ENCODE measurements at places on chromosomes 5 and 9.
A peak's percentile ranks its signal among the peaks of the same experiment; 100 is the strongest.

GRCh38 chr5:31131381-31131891 is 62.0 kb upstream of the CDH6 start:
- no peak for DNase-seq

DNA sequence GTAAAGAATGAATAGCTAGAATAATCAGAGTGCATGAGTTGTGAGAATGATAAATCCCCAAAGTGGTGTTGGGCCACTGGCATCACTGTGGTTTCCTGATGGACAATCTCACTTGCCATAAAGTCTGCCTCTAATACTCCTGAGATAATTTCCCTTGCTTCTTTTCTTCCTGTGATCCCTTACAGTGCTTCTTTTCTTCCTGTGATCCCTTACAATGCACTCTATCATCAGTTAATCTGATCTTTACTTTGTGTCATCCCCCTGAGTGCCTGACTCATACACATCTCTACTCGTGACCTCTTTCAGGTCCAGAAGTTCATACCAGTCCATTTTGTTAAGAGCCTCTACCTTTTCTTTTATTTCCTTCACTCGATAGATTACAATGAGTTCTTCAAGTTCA is 418.3 kb downstream of the HCN1 start:
- DNase-seq = no peak

DNA sequence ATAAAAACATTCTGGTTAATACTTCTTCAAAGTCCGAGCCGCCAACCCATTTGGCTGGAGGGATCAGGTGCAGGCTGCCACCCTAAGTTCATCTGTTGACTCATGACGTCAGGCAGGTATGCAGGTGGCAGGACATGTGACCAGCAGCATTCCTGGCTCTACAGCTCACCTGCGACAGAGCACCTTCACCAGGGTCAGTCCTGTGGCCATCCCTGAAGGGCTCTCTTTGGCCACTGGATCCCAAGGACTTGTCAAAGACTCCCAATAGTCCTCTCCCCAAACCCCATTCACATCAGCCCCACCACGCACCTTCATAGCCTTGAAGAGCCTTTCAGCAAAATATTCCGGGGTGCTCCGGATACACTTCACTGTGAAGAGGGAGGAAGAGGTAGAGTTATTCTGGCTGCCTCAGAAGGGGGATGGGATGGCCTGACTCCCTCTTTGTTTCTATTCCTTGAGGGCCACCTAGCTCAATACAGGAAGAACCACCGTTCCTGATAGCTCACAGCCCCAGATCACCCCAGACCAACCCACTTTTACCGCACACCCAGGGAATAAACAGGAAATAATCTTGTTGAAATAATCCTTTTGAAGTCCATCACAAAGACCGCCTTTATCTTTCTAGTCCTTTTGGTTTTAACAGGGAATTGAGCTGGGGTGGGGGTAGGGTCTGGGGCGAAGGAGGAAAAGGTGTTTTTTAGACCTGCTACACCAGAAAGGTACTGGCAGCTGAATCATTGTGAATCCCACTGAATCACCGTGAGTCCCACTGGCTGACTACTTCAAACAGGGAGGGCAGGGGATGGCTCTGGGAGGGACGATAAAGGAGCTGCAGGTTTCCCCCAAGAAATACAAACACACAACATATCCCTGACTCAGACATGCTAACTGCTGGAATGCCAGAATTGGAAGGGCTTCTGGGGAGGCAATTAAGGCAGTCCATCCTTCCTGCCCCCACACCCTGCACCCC is 26.4 kb downstream of the ANXA6 start:
- DNase-seq = no peak

GRCh38 chr5:176636426-176636825 is 6.0 kb downstream of the EIF4E1B start:
- no peak for DNase-seq

DNA sequence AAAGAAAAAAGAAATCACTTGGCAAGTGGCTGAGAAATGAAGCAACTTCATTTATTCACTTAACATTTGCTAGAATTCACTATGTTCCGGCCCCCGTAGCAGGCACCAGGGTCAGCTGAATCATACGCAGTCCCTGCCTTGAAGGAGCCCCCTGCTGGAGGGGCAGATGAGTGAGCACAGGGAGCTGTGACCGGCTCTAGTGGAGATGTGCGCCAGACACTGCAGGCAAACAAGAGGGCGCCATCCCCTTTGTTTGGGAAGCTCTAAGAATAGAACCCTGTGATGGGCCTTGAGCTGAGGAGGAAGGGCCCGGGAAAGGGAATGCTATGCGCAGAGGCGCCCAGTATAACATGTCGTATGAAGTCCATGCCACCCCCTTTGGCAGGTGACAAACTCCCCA is 20.2 kb upstream of the RPL26L1 start:
- no peak for DNase-seq

- no peak for DNase-seq
Observed at GRCh38 chr9:133584559-133585476, 24.4 kb downstream of the FAM163B start.

- DNase-seq = no peak
Observed at GRCh38 chr9:104769655-104770054, 5.7 kb downstream of the NIPSNAP3B start.

- no peak for DNase-seq
Observed at GRCh38 chr9:97749928-97750327, 52.8 kb upstream of the XPA start.

DNA sequence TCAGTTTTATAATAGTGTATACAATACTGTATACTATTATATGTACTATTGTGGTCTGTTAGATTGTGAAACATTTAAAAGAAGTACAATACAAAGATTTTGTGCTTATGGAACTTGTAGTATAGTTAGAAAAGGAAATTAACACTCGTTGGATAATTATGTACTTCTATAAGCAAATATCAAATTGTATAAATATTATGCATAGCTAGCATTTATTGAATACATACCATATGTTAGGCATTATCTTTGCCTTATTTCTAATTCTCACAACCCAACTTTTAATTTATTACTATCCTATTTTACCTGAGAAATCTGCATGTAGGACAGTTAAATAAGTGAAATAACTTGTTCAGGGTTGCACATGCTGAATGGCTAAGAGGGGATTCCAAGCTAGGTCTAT is 37.5 kb downstream of the RAB3C start:
- DNase-seq = no peak

GRCh38 chr5:172603251-172603806 is 37.7 kb upstream of the NEURL1B start:
- DNase-seq = no peak

- no peak for DNase-seq
Observed at GRCh38 chr9:27457445-27457844, 66.6 kb upstream of the IFNK start.

DNA sequence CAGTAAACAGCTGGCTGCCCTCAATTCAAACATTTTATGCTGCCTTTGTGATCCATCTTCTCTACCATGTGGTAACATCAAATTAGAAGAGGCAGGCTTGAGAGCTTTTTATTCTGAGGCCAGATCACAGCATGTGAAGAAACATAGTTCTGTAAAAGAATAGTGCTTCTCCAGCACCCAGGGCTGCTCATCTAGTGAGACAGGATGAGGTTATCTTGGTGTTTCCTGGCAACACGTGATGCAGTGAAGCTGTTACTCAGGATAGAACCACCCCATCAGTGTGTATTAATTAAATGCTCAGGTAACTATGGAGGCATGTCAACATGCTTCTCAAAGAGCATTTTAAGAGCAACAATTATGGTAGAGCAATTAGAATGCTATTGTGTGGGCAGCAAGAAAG is 400.5 kb upstream of the ACO1 start:
- no peak for DNase-seq

DNA sequence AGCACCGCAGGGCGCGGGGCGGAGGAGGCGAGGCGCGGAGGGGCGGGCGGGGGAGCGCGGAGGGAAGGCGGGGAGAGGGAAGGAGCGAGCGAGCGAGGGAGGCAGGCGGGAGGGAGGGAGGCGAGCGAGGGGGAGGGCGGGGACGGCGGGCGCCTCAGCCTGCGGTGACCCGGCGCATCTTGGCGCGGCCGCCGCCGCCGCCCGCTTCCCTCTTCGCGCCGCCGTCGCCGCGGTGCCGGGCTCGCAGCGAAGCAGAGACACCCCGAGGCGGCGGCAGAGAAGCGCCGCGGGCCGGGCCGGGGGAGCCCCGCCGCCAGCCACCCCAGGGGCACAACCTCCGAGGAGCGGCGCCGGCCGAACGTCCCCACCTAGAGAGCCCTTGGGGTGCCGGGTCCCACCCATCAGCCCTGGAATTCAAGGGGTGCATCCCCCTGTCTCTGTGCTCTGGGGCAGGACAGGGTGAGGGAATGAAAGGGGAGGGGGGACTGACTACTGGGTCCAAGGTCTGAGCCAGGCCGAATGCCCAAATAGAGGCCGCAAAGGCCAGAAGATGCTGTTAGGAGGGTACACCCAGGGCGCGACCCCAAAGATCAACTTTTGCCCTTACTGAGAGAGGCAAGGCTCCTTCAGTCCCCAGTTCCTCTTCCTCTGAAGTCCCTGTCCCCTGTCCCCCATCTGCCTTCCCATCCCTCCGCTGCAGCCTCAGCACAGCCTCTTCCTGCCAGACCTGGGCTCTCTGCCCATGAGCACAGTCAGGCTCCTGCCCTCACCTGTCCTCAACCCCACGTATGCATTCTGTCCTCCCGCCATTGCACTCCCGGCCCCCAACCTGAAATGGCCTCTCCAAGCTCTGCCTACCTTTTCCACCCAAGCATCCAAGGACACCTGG is at the start of gene ADAMTS2:
Gene ADAMTS2 (minus strand): TSS at position 29 of the 889 bp plus-strand sequence. CDS start 133 bp downstream, outside the sequence.
- peak; percentile 33 for DNase-seq

GRCh38 chr5:5585751-5586341 is 163.4 kb downstream of the ICE1 start:
- DNase-seq = no peak

- no peak for DNase-seq
Observed at GRCh38 chr5:128335339-128335738, 202.7 kb downstream of the FBN2 start.
